AG04449 (cell line): ENCODE measurements at places on chromosomes 3 and 15.

DNA sequence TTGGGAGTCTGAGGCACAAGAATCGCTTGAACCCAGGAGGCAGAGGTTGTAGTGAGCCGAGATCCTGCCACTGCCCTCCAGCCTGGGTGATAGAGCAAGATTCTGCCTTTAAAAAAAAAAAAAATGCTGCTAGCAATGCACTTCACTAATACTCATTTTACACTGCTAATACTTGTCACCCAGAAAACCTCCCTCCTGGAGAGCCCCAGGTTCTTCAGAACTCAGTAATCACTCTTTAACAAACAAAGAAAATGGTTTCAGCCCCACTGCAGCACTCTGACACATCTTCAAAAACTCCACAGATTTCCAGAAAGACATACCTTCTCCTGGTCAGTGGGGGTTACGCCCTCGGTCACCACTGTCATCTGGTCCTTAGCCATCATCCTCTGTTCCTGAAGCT lies 366.7 kb downstream of the SHQ1 start:
- no peak for DNase-seq

- DNase-seq = no peak
Observed at GRCh38 chr3:183400352-183400751, 28.1 kb downstream of the MCF2L2 start.

DNA sequence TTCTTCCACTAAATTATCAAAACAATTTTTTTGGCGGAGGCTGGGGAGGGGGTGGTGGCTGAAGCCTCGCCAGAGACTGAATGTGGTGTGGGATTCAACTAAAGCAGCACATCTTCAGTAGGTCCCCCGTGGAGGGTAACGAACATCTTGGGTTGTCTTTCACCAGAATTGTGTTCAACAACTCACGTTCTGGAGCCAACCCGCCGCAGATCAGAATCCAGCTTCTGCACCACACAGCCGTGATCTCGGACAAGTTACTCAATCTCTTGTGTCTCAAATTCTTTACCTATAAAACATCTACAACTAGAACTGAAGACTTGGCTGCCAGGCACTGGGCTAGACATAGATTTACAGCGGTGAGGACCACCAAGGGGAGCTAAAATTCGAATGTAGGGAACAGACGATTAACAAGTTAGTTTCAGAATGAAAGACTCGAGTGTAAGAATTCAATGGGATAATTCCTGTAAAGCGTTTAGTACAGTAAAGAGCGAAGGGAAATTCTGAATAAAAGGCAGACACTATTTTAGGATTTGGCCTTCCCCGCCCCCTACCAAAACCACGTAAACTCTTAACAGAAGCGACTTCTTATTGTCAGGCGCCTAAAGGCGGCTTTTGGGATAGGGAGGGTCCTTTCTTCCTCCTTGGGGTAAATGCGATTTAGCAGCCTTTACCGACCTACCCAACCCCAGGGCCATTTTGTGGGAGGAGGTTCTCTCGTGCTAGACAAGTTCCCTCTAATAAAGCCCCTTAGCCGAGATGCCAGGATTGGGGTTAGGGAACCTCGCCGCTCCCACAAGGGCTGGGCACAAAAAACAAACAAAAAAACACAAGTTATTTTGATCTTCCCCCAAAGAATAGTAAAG lies 697 bp upstream of the RAB5A start:
- DNase-seq = no peak

- no peak for DNase-seq
Observed at GRCh38 chr15:96064351-96064756, 266.1 kb upstream of the NR2F2 start.

DNA sequence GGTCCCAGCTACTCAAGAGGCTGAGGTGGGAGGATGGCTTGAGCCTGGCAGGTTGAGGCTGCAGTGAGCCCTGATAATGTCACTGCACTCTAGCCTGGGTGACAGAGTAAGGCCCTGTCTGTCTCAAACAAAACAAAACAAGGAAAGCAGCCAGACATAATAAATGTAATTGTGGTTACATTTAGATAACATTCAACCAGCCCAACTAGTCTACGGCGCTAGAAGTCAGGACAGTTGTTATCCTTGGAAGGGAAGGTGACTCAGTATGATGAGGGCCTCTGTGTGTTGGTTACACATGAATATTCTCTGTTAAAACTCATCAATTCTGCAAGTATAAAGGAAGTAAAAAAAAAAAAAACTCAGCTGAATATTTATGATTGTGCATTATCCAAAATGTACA lies 27.0 kb upstream of the CSPG5 start:
- DNase-seq = no peak

DNA sequence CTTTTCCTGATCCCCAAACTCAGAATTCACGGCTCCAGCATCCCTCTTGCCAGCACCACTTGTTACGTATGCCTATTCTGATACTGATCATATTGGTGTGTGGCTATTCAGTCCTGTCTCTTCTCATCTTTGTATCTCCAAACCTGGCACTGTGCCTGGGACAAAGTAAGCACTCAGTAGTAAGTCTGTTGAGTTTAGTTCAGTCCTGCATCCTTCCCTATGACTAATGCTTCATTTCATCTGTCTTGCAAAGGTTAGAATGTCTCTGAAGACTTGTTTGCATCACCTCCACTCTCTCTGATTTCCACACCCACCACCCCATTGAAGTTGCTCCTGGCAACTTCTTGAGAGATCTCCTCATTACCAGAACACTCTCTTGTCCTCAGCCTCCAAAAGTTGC lies 80.3 kb downstream of the HMG20A start:
- no peak for DNase-seq

GRCh38 chr3:79086514-79086913 lies 681.3 kb downstream of the ROBO1 start:
- peak; percentile 5 for DNase-seq
